ENCODE measurements at places on chromosomes 3 and 15. TPM values are rescaled to one million over a fixed set of nuclear protein-coding genes. Genes with fewer than 3 reads are reported as not detected.
A peak's percentile ranks its signal among the peaks of the same experiment; 100 is the strongest.

DNA sequence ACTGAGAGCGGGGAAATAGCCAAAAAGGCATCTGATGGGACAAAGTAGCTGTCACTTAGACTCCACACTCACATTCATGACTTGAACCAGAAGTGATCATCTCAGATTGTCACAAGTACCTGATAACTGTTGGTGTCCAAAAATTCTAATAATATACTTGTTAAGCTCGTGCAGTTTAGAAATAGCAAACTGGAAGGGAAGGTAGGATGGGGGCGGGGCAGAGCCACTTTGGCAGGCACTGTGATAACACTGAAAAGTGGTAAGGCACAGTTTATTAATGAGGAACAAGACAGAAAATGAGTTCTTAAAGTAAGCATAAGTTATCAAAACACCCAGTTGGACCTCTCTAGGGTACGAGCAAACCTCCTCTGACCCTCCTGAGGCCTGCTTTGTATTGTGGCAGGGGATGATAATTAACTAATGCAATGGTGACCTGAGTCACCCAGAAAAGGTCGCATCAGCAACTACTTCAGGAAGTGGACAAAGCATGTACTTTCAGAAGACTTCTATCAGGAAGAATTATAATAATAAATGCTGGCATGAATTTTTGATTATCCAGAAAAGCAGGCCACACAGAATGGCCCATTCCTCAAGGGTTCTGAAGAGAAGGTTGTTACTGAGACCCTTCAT is 54.4 kb downstream of the ADCY5 start:
- DNase-seq = no peak

GRCh38 chr3:22959593-22959992 is 243.5 kb upstream of the UBE2E2 start:
- no peak for DNase-seq

DNA sequence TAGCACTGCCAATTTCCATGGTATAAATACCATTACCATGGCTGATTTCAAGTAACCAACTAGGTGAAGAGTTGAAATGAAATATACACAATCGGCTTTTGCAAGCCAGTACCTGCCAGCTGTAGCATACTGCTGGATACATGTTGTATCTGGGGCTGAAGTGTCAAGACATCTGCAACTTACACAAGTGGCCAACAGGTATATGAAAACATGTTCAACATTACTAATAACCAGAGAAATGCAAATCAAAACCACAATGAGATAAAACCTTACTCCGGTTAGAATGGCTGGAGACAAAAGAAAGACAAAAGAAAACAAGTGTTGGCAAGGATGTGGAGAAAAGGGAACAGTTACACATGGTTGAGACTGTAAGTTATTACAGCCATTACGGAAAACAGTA is 11.6 kb downstream of the ATOSA start:
- no peak for DNase-seq

DNA sequence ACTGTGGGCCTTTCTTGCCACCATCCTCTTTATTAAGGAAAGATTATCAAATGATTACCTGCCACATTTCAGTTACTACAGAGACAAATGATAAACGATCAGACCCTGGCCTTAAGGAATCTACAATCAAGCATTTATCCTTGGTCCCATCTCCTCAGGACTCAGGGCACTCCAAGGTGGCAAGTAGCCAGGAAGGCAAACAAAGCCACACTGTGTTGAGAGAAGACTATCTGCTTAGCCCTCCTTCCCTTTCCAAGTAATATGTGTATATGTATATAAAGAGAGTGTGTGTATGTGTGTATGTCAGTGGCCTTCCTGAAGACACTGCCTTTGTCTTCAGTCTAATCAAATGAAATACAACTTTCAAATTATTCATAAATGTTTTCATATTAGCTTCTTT is 490.1 kb upstream of the ATP11B start:
- DNase-seq = no peak

GRCh38 chr3:141366285-141367037 is 1.8 kb upstream of the ZBTB38 start:
- peak; percentile 78 for DNase-seq

- no peak for DNase-seq
Measured at GRCh38 chr3:38478901-38479300, 17.2 kb upstream of the EXOG start.

- DNase-seq = no peak
Measured at GRCh38 chr3:66803206-66803605, 194.9 kb upstream of the KBTBD8 start.

DNA sequence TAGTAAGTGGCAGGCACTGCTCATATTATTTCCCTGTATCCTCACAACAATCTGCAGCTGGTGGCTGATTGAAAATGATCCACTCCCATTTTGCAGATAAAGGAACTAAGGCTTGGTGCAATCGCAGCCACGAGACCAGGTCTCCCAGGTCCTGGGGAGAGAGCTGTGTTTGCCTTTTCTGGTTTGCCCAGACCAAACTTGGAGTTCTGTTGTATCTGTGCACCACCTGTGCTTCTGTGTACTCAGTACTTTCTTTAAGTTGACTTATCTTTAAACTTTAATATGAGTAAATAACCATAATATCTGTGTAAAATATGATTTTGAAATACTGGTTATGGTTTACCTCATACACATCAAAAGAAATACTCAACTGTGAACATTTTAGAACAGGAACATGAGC is 625.7 kb upstream of the CFAP20DC start:
- DNase-seq = no peak

DNA sequence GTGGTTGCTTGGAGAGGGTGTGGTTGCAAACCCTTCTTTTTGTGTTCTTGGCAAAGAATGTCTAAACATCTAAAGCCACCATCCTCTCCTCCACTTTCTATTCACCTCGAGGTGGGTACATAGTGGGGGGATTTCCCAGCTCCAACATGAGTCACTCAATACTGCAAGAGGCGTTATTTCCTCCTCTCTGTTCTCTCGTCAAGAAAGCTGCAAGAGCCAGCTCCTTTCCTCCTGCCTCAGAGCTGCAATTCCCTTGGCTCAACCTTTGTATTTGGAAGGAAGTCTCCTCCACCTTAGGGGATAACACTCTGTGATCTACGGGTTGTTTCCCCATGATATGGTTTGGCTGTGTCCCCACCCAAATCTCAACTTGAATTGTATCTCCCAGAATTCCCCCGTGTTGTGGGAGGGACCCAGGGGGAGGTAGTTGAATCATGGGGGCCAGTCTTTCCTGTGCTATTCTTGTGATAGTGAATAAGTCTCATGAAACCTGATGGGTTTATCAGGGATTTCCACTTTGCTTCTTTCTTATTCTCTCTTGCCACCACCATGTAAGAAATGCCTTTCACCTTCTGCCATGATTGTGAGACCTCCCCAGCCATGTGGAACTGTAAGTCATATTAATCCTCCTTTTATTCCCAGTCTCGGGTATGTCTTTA is 138.4 kb downstream of the PLCL2 start:
- DNase-seq = peak; percentile 16

GRCh38 chr15:43915631-43916325 is 89.0 kb downstream of the WDR76 start:
- no peak for DNase-seq

- DNase-seq = no peak
Measured at GRCh38 chr15:87733541-87733941, 523.0 kb downstream of the NTRK3 start.

- DNase-seq = peak; percentile 7
Measured at GRCh38 chr3:32340039-32340438, 51.6 kb upstream of the CMTM7 start.

- no peak for DNase-seq
Measured at GRCh38 chr3:18144571-18144970, 280.6 kb downstream of the SATB1 start.

DNA sequence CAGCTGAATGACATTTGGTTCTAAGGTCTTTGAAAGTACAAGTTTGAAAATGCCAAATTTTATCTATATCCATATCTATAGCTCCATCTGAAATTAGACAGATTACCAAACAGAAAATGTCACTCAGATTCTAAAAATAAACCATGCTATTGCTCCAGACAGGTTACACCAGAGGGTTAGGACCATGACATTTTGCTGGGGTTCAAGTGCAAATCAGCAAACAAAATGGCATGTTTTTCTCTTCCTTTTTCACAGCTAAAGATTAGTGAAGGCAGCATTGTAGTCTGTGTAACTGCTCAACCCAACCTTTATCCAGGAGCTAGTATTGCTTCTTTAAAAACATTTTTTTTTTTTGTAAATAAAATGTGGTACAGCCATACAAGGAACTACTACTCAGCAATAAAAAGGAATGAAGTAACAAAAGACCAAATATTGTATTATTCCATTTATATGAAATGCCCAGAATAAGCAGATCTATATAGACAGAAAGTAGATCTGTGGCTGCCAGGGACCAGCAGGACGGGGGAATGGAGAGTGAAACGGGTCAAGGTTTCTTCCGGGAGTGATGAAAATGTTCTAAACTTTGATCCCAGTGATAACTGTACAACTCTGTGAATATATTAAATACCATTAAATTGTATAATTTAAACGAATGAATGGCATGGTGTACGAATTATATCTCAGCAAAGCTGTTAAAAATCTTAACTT is 18.2 kb downstream of the VGLL4 start:
- DNase-seq = no peak

DNA sequence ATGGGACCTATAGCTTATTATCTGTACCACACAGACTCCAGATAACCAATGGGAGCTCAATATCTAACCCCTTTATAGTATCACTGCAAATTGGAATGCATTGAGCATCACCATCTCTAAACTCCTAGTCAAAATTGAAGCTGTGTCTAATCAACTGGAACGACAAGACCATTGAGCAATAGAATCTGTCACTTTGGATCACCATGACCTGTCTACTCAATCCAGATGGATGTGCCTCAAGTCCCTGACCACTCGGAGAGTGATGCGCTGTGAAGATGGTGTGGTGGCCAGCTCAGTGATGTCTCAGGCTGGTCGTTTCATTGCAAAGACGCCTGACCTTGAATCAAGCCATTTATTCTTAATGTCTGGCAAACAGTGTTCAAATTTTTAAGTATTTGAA is 160.5 kb downstream of the SEMA6D start:
- no peak for DNase-seq

DNA sequence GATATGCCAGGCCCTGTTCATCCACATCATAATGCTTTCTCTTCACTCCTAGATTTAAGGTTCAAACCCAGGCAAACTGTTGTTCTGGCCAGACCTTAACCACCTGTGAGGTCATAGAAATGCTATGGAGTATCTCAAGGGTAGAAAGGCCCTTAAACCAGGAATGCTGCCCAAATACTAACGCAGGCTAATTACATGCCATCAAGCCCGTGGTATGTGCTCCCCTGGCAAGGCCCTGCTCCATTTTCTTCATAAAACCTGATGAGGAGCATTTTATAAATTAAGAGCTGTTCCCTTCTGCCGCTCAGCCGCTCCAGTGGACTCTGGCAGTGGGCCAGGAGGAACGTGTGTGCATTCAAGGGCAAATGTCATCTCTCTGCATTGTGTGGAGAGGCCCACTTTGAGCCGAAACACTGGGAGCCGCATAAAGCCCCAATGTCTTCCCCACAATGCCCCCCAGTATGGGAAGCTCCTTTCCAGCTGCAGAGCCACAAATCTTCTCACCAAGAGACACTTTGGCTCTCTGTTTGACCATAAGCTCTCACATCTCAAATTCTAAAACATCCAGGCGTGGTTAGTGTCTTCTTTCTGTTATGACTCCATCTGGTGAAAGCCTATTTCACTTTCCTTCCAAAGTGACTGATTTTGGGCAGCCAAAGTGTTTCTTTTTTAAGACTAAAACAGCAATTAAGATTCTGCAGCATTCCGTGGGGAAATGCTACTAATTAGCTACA is 210.8 kb upstream of the NR2E3 start:
- no peak for DNase-seq

DNA sequence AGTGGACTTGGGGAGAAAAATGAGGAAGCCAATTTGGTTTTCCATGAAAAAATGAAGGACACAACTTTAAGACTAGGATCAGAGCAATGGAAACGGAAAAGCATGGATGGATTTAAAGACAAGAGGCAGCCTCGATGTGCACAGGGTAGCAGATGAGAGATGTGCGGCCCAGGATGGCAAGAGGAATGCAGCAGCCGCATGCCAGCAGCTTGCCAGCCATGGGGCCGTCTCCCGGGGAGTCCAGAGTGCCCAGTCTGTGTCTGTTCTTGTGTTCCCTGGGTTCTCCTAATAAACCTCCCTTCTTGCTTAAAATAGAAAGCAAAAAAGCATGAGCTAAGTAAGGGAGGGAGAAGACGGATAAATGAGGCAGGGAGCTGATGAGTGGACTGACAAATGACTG is 68.0 kb upstream of the IQSEC1 start:
- DNase-seq = no peak

DNA sequence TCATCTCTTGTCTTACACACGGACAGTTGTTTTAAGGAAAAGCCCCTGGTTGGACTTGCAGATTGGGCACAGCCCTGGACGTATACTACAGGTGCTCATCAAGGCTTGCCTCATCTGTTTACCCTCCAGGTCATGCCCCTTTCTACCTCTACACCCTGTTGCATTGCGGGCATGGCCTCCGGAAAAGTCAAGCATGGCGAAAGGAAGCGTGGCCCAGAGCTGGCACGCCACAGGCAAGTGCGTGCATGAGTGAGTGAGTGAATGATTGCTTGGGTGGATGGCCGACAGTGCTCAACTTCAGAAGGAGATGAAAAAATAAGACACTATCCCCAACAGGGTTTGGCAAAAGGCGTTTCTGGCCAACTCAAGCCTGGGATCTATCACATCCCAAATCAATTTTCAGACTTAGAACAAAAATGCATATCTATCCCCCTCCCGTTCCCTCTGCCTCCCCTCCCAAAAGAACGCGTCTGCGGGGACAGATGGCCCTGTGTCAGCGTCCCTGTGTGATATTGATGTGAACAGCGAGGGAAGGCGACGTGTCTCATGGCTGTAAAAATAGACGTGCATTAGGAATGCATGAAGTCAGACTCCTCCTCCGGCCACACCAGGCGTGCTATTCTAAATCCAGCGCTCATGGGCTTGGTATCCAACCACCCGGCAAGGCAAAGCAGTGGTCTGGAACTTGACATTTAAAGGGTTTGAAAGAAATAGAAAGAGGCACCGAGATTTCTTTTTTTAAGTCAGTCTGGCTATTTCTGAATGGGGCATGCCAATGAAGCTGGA is 96.0 kb downstream of the RPLP1 start:
- no peak for DNase-seq

- no peak for DNase-seq
Measured at GRCh38 chr3:2096216-2096615, 2.5 kb upstream of the CNTN4 start.

DNA sequence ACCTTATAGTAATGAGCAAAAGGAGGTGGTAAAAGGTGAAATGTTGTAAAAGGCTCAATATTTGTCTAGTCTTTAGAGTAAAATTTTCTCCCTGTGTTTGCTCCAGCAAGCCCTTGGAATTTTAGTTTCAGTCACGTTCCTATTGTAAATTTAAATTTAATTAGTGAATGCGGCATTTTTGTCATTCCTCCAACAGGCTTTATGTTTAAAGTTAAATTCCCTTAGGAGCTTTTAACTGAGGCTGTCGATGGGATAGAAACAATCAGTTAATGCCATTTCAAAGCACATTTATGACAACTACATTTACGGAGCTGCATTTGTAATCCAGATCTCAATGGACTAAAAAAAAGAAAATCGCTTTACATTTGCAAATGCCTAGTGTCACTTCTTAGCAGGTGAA is 868 bp upstream of the GADL1 start:
- no peak for DNase-seq

- no peak for DNase-seq
Measured at GRCh38 chr3:39137991-39138803, 15.2 kb downstream of the CSRNP1 start.

The ZNF80 gene
- not detected for total RNA-seq

The CD276 gene
- 153 TPM for total RNA-seq

The ULK4 gene
- total RNA-seq = 18.3 TPM

The PIGZ gene
- 0.88 TPM for total RNA-seq

The LCTL gene
- 0.68 TPM for total RNA-seq

The C3orf38 gene
- total RNA-seq = 27.0 TPM

The GABRG3 gene
- total RNA-seq = not detected

The ROPN1B gene
- not detected for total RNA-seq

The STX19 gene
- total RNA-seq = not detected
